ENCODE measurements at places on chromosomes 13 and 19. TPM values are rescaled to one million over a fixed set of nuclear protein-coding genes. Genes with fewer than 3 reads are reported as not detected.

Gene PRMT1
- 325 TPM for total RNA-seq

Gene LYL1
- total RNA-seq = 0.77 TPM

Gene TMEM91
- 10.7 TPM for total RNA-seq

Gene SPTBN4
- 7.4 TPM for total RNA-seq

Gene ARRDC5
- not detected for total RNA-seq

Gene USHBP1
- not detected for total RNA-seq

Gene FFAR2
- total RNA-seq = not detected

Gene WDR88
- total RNA-seq = not detected

Gene KLK4
- not detected for total RNA-seq

Gene CEACAM4
- total RNA-seq = not detected

Gene CBY2
- total RNA-seq = not detected

Gene CD22
- 0.25 TPM for total RNA-seq

Gene NLRP7
- total RNA-seq = 0.22 TPM

Gene CACNA1A
- 10.1 TPM for total RNA-seq

Gene TMEM238
- total RNA-seq = 0.33 TPM

Gene PRSS57
- not detected for total RNA-seq

Gene MBD3L5
- not detected for total RNA-seq

Gene ANGPTL4
- 1.9 TPM for total RNA-seq

Gene KLK6
- total RNA-seq = not detected

Gene RINL
- total RNA-seq = 1.1 TPM

Gene ZNF793
- 1.4 TPM for total RNA-seq

Gene ZIM2
- total RNA-seq = not detected

Gene ATXN8OS
- not detected for total RNA-seq

Gene C5AR1
- total RNA-seq = 0.66 TPM

Gene ZNF266
- total RNA-seq = 7.1 TPM

Gene FOXA3
- total RNA-seq = not detected

Gene DUXA
- not detected for total RNA-seq

Gene PLK5
- total RNA-seq = not detected

Gene ZNF790
- 5.0 TPM for total RNA-seq

Gene ZNF296
- total RNA-seq = 0.22 TPM

Gene HMGB1
- 693 TPM for total RNA-seq

Gene CFAP97D2
- not detected for total RNA-seq

Gene MEX3D
- 50.2 TPM for total RNA-seq

Gene CYP4F2
- not detected for total RNA-seq

Gene ZNF846
- 7.9 TPM for total RNA-seq

All from uterine smooth muscle cell (primary cell).